ENCODE measurements at places on chromosomes 6 and 20. TPM values are rescaled to one million over a fixed set of nuclear protein-coding genes. Genes with fewer than 3 reads are reported as not detected.

SNAP25 gene
- not detected for total RNA-seq

SLC35A1 gene
- 10.3 TPM for total RNA-seq

SMOC2 gene
- total RNA-seq = not detected

ZSCAN16 gene
- 4.4 TPM for total RNA-seq

TMEM74B gene
- not detected for total RNA-seq

HDGFL1 gene
- total RNA-seq = not detected

PLCB4 gene
- 0.22 TPM for total RNA-seq

Data from MCF 10A (cell line).